NCI-H1417 (cell line): ENCODE measurements at places on chromosomes 1 and 21.

GRCh38 chr21:41638201-41638790 is 128.6 kb downstream of the RIPK4 start:
- no peak for DNase-seq

DNA sequence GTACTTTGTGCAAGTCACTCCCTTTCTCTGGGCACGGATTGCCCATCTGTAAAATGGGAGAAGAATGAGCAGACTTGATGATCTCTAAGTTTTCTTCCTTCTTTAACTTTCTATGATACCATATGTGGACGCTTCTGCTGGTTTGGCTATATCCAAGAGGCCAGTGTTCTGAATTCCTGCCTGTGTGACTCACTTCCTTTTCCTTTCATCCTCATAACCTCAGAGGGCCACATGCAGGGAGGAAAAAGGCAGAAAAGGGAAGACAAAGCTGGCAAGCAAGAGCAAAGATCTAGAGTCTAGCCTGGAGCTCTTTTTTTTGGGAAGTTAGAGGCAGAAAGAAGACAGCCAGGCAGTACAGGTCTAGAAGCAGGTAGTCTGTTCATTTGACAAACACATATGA is 151.2 kb downstream of the OMA1 start:
- no peak for DNase-seq

DNA sequence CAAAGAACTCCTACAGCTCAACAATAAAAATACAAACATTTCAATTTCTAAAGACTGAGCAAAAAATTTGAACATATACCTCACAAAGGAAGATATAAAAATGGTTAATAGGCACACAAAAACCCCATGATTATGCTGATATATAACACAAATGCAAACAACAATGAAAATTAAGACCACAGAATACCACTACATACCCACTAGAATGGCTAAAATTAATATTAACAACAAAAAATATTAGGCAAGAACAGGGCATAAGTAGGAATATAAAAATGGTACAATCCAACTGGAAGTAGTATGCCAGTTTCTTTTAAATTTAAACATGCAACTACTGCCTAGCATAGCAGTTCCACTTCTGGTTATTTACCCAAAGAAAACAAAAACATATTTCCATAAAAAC is 77.3 kb downstream of the CDC42BPA start:
- DNase-seq: no peak

GRCh38 chr21:37435120-37435519 is 68.5 kb downstream of the DYRK1A start:
- peak; percentile 82 for DNase-seq

- no peak for DNase-seq
These were observed 24.5 kb upstream of the PKP1 start for GRCh38 chr1:201258763-201259230.

GRCh38 chr21:40902299-40902698 is 55.3 kb upstream of the DSCAM start:
- peak; percentile 40 for DNase-seq

DNA sequence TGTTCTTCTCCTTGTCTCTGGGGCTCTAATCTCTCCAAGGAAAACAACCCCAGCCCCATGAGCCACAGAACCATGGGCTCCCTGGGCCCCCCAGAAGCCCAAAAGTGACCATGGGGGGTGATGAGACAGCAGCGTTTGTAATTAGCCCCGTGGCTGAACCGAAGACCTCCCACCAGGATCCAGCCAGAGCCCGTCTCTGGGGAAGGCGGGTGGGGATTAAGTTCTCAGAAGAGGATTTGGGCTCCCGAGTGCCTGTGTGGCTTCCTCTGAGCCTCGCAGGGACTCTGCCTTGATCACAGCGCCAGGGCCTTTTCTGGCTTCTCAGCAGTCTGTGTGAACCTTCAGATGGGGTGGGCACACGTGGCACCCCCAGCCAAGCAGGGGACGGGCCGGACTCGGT is 77.0 kb downstream of the ALPL start:
- DNase-seq: no peak

- no peak for DNase-seq
These were observed at the start of gene SGIP1 for GRCh38 chr1:66533804-66534740. Gene SGIP1 (plus strand): TSS chr1:66534153. CDS start chr1:66534359, 206 bp downstream.

DNA sequence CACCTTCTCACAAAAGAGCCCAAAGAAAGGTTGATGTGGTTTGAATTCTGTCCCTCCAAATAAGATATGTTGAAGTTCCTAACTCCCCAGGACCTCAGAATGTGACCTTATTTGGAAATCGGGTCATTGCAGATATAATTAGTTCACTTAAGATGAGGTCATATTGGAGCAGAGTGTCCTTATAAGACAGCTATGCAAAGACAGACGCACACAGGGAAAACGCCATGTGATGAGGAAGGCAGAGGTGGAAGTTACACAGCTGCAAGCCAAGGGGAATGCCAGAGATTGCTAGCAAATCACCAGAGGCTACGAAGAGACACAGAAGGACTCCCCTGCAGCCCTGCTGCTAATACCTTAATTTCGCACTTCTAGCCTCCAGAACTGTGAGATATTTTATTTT is 5.2 kb upstream of the ABCB10 start:
- no peak for DNase-seq

- no peak for DNase-seq
These were observed 38.8 kb downstream of the DDR2 start for GRCh38 chr1:162670928-162671663.

- no peak for DNase-seq
These were observed 6.9 kb downstream of the TNFRSF1B start for GRCh38 chr1:12173631-12174121.

- no peak for DNase-seq
These were observed 39.9 kb upstream of the ZNHIT6 start for GRCh38 chr1:85748120-85748519.
